ENCODE measurements at places on chromosomes 5 and 9.
A peak's percentile ranks its signal among the peaks of the same experiment; 100 is the strongest.

DNA sequence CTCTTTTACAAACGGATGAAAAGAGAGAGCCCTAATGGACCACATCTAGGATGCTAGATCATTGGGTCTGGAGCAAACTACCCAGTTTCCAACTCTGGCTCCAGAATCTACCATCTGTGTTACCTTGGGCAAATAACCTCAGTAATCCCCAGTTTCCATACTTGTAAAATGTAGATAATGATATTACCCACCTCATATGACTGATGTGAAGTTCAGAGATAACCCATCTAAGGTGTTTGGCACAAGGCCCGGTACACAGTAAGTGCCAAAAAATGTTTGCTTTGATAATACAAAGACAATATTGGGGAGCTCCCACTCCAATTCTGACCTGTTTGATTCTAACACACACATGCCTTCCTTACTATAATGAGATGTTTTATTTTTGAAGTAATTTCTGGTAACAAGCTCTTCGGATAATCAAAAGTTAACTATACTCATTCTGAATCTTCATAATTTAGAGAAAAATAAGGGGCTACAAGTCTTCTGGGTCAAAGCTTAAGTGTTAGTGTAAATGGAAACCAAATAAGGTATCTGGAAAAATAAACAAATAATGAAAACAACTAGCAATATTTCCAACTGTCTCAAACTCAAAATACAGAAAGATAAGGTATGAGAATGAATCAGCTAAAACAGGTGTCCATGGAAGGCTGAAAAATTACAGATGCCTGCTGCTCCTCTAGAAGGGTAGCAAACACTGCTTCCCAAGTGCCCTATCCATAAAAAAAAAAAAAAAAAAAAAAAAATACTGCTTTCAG lies 30.4 kb downstream of the ELL2 start:
- no peak for DNase-seq

DNA sequence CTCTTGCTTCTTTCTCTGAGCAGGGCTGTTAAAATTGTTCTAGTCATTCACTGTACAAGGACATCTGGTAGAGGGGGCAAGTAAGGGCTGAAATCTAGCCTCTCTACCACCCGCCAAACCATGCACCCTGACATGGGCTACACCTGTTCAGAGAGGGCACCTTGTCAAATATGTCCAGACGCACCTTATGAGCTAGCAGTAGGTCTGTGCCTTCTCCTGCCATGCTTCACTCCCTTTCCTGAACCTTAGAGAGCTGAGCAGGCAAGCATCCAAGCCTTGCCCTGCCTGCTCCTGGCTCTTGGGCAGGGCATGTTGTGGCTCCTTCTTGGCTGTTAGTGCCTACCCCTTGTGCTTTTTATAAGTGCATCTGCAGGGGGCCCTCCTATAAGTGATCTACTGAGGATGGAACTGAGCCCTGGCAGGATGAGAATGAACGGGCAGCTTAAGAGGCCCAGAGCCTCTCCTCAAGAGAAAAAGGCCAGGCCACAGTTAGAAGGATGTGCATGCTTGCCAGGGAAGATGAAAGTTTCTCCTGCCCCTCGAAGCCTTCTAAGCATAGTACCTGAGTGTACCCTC lies 3.8 kb upstream of the NEUROG1 start:
- DNase-seq = no peak

DNA sequence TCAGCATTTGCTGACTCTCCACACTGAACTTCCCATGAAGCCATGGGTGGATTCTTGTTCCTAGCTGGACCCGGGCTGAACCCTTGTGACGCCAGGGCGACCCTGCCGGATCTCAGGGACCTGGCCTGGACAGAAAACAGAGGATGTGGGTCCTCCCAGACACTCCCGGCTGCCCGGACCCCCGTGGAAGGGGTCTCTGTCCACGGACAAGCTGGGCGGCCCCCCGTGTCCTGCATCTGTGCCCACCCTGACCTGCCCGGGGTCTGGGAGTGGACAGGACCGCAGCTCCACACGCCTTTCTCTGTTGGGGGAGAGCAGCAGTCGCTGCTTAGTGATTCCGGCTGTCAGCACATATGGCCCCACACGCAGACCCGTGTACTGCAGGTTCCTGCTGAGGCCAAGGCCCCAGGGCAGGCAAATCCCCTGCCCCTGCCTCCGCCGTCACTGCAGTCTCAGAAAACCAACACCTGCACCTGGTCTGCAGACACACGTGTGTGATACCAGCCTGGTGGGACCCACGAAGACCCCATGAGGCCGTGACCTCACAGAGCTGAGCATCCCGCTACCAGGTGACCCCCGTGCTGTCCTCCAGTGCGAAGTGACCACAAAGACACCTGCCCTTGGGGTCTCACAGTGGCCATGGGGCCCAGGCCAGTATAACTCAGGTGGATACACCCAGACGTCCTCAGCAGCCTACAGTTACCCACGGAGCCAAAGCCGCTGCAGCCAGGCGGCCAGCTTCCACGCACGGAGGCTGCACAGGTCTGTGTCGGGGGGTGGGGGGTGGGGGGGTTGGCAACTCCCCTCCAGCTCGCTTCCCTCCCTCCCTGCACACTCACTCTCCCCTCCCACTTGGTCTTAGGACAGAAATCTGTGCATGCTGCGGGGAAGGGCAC lies 50.6 kb downstream of the NKD2 start:
- no peak for DNase-seq

DNA sequence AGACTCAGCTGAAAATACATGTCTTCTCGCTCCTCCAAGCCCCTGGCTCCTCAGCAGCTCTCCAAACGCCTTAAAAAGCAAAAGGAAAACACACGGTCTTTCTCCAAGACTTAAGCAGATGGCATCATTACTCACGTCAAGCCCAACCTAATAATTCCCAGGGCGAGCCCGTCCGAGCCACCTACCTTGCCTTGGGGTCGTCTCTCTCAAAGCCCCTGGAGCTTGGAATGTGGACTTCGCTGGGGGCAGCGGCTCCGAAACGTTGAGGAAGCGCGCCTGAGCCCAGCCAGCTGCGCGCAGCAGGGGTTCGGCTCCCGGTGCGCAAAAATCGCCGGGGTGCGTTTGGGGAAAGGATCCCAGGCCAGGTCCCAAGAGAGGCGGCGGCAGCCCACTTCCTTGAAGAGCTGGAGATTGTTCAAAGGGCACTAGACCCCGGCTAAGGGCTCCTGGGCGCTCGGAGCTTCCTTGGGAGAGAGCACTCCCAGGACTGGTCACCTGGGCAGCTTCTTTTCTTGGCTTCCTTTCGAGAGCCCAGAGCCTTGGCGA lies 395 bp downstream of the DRD1 start:
- DNase-seq = no peak

- no peak for DNase-seq
Measured at GRCh38 chr5:181281984-181282316, 21.0 kb upstream of the TRIM52 start.

DNA sequence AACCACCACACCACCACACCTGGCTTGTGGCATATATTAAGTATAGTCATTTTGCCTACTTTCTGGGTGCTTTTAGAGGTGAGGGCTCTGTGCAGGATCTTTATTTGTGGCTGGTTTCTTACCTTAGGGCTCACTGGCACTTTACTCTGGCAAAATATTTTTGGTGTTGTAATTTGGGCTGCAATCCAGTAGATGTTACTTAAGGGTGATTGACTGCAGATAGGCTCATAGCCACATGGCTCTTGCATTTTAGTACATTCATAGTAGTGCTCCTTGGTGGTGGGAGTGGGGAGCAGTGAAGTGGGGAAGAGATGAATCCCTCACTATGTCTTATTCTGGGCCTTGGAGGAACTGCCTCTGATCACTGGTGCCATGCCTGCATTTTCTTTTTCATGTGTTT lies 376.1 kb upstream of the GRIN3A start:
- no peak for DNase-seq

GRCh38 chr9:95512709-95513095 lies 4.1 kb downstream of the PTCH1 start:
- no peak for DNase-seq

DNA sequence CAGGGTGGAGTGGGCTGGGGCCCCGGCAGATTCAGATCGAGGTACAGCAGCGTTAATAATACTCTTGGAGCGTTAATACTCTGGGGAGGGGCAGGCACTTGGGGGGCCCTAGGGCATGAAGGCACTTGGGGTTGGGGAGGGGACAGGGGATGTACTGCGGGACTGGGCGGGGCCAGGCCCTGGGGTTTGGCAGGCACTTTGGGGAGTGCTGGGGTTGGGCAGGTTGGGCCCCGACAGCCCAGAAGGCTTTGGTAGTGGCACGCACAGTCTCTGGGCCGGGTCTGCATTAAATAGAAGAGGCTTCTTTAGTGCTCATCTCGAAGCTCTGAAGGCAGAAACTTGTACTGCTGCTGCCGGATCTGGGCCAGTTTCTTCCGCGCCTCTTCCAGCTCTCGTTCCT lies 7.8 kb upstream of the TPM2 start:
- no peak for DNase-seq

- no peak for DNase-seq
Measured at GRCh38 chr5:172420235-172420939, 33.9 kb downstream of the SH3PXD2B start.

DNA sequence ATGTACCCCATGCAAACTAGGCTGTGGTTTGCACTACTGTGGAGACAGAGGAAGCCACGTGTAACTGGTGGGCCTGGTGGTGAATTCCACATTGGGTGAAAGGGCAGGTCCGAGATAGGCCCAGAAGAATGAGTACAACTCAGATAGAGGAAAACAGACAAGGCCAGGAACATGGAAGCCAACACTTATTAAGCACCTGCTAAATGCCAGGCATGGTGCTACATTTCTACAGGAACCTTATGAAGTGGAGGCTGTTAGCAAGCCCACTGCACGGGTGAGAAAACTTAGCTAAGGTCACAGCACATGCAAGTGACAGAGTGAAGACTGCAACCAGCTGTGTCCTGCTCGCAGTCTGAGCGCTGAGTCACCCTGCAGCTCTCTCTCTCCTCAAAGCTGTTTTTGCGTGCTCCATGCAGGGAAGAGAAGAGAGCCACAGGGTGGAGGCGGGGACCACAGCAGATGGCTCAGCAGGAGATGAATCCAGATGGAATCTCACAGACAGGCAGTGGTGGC lies 65.5 kb upstream of the SPTLC1 start:
- no peak for DNase-seq

DNA sequence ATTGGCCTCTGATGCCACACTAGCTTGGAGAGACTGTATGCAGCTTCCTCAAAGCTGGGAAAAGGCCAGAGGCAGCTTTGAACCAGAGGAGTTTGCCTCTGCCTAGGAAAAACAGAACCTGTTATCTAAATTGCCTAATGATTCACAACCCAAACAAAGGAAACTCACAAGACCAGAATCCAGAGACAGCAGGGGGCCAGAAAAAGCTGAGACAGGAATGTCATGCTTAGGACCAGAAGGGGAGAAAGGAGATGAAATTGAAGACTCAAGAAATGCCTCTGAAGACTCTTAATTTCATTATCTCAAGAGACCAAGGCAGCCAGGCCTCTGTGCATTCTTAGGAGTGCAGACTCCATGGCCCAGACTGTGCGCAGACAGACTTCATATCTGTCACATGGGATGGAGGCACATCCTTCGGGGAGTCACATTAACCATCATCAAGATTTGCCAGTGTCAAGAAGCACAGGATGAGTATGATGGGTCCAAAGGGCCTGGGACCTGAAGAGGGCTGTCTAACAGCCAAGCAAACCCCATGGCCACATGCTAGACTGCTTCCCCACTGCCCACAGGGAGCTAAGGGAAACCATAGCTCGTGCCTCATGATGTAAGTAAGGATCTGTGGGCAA lies 57.3 kb downstream of the ARSB start:
- DNase-seq = no peak

DNA sequence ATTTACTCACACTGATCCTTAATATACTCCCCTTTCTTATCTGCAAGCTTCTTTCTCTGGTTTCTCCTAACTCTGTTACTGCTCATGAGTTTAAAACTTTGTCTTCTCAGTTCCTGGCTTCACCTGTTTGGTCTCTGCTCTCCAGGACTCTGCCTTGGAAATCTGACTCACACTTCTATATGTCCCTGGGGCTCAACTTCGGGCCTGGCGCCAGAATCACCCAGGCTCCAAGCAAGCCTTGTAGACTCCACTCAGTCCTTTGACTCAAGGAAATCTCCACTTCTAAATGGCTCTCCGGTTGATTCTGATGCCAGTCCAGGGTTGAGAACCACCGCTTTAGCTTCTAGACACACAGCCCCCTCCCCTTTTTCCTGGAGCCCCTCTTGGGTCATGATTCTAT lies 57.8 kb downstream of the TMC1 start:
- no peak for DNase-seq

DNA sequence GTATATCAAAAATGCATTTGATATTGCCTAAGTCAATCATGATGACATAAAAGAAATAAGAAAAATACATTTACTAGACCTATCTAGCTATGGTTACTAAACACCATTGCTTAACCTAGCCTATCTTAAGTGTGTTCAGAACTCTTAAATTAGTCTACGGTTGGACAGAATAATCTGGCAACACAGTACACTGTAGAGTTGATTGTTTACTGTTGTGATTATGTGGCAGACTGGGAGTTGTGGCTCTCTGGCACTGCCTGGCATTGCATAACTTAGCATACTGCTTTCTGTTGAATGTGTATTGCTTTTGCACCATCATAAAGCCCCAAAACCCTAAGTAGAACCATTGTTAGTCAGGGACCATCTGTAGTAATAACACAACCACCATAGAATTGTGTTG lies 21.2 kb upstream of the ZFAND5 start:
- no peak for DNase-seq

GRCh38 chr9:93107151-93107824 lies 11.3 kb downstream of the CARD19 start:
- DNase-seq = peak; percentile 17
